ENCODE measurements at places on chromosomes 16 and 17. TPM values are rescaled to one million over a fixed set of nuclear protein-coding genes. Genes with fewer than 3 reads are reported as not detected.

DNA sequence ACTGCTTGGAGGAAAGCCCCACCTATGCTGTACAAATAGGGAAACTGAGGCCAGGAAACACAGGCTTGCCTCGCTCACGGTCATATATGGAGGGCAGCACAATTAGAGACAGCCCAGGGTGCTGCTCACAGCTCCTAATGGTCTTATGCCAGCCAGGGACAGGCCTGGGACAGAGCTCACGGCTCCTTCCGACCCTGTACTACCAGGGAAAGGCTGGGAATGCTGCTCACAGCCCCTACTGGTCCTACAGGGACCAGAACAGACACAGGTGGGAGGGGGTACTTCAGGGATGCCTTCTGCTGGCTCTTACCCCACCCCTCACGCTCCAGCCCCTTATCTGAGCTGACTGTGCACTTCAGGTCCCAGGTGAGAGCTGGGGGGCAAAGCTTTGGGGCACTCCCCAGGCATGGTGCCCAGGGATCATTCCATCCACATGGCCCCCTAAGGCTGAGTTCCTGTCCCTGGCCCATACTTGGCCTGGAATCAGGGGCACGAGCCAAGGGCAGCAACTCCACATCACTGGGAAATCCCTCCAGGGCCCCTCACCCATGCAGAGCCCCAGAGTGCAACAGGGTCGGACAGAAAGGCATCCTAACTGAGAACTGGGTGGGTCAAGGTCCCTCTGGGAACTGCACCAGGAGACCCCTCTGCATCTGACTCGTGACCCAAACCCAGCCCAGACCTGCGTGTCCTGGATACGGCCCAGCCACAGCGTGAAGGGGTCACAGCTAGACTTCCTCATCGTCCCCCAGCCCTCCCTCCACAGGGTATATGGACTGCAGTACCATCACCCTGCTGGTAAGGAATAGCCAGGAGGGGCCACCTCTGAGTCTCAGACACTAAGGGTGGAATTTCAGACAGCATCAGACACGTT is 5.9 kb downstream of the RHBDF1 start:
- no peak for DNase-seq

Gene MYOCD
- 0.05 TPM for total RNA-seq

- no peak for DNase-seq
These were observed 115.4 kb upstream of the ZFHX3 start for GRCh38 chr16:73163238-73163815.

GRCh38 chr17:50499270-50499669 is 9.0 kb upstream of the MYCBPAP start:
- no peak for DNase-seq

Gene STH
- total RNA-seq, result not detected

Gene PPY
- not detected for total RNA-seq

- DNase-seq, result no peak
These were observed 10.8 kb downstream of the CDH5 start for GRCh38 chr16:66377324-66377723.

- peak; percentile 51 for DNase-seq
These were observed 23.4 kb downstream of the NME2 start for GRCh38 chr17:51189628-51190027.

GRCh38 chr17:78912082-78912481 is 9.1 kb upstream of the CEP295NL start:
- no peak for DNase-seq

DNA sequence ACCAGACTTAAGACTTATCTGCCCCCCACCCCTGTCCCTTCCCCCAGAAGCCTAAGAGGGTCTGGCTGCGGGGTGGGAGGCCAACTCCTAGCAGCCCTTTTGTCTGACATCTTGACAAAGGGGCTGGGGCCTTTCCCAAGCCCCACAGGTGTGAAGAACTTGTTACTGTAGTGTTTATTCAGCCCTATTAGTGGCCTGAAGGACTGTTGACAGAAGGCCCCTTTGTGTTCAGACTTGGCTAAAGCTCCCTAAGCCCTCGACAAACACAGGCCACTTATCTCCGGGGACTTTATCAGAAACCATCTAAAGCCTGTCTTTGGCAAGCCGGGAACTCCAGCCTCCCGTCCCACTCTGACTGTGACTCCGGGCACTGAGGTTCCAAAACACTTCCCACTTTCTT is 129.8 kb downstream of the NTN1 start:
- DNase-seq, result no peak

Gene CRHR1
- total RNA-seq, result 0.36 TPM

GRCh38 chr16:23838485-23839142 is 2.8 kb downstream of the PRKCB start:
- no peak for DNase-seq

Gene HAPSTR1
- 71.6 TPM for total RNA-seq

GRCh38 chr17:78239489-78239931 is 8.1 kb downstream of the TMEM235 start:
- DNase-seq, result no peak

DNA sequence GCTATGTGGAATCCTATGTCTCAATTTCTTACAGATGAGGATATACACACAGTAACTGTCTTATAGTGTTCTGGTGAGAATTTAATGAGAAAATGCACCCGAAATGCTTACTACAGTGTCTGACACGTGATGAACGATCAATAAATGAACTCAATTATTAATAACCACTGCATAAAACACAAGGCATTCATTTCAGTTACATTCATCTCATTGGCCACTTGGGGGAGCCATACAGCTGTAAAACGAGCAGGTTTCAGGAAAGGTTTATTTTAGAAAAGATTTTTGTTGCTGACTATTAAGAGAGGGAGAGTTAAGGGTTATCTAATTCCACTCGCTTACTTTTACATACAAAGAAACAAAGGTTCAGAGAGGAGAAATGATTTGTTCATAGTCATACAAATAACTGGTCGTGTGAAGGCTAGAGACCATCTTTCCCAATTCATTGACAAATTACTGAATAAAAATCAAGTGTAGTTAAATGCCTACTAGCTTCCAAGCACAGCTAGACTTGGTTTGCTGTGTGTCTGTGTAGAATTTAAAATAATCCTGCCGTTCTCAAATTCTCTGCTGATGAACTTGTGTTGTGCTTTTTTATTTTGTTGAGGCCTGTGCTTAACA is 160.1 kb downstream of the MAP2K4 start:
- DNase-seq, result peak; percentile 71

- DNase-seq, result no peak
These were observed 80.9 kb upstream of the TEKT1 start for GRCh38 chr17:6912110-6913051.

Gene TPSD1
- not detected for total RNA-seq

- no peak for DNase-seq
These were observed 32.0 kb downstream of the GSE1 start for GRCh38 chr16:85645021-85645589.

- peak; percentile 3 for DNase-seq
These were observed 889 bp downstream of the MBTD1 start for GRCh38 chr17:51258756-51259563.

- no peak for DNase-seq
These were observed 7.2 kb upstream of the ARHGDIA start for GRCh38 chr17:81878294-81878693.

- no peak for DNase-seq
These were observed 460.4 kb upstream of the DYNLRB2 start for GRCh38 chr16:80080287-80080851.

DNA sequence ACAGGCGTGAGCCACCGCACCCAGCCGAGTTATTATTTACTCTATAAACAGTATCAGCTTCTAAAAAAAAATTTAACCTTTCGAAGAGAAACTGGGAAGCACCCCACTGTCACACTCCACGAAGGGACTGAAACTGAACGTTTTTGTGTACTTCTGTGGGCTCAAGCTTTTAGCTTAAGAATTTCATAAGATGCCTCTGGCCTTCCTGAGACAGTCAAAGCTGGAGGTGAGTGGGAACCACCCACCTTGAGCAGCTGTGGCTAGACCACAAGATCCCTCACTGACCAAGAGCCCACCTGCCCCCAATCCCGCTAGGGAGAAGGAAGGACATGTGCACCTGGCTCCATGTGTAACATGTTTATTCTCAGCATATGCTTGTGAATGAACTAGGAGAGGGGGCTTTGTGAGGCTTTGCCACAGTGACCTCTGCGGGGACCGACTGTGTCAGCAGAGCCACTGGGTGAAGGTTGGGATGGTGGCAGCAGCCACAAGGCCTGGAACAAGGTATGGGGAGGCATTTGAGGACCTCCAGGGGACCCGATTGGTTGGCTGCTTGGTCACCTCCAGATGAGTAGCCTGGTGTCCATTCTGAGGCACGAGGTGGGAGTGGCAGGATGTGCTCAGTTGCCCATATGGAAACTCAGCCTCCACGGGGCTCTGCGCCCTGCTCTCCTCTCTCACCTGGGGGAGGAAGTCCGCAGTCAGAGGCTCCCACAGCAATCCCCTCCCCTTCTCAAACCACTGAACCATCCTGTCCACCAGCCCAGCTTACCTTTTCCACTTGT is 4.8 kb downstream of the DPEP3 start:
- DNase-seq, result no peak

DNA sequence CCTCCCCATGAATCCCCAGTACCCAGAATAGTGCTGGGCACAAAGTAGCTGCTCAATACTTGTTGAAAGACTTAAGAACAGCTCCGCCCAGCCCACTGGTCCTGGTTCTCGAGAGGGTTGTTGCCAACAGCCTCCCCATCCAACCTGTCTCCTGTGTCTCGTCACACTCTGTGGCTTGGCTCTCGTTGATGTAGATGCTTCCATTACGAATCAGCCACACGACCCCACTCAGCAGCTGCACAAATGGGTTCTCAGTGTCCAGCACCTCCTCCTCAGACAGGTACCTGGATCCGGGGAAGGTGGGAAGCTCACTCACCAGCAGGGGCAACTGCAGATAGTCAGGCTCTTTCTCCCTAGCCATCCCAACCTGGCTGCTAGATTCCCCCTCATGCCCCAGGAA is 2.1 kb downstream of the NAGPA start:
- no peak for DNase-seq

GRCh38 chr17:42889809-42890208 is 10.8 kb upstream of the G6PC1 start:
- no peak for DNase-seq

DNA sequence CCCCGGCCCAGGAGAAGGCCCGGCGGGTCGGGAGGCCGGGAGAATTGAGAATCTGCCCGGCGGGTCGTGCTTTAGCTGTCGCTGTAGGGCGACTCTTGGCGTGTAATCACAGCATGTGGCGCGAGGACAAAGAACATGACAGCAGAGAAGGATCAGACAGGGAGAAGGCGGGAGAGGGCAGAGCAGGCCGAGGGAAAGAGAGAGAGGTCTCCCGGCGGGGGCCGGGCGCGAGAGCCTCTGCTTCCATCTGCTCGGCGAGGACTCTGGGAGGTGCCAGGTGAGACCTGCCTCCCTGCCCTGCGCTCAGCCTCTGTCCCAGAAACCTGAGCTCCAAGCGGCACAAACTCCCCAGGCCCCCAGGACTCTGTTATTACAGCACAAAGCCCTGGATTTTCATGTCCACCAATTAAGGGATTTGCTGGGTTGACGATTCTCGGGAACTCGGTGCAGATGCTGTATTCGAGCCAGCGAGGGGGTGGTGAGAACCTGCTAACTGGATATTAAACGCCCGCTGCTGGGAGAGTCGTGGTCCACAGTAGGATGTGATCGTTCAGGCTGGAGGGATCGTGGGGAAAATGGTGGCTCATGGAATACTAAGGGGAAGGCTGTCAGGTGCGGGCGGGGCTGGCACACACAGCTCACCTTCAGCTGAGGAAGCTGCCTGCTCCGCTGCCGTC is 172.0 kb upstream of the CIBAR2 start:
- no peak for DNase-seq

GRCh38 chr17:41534899-41535546 is 6.9 kb upstream of the KRT19 start:
- no peak for DNase-seq

- DNase-seq, result no peak
These were observed 14.1 kb downstream of the MIEN1 start for GRCh38 chr17:39716073-39716818.

Gene ADAD2
- total RNA-seq, result not detected

GRCh38 chr16:54277845-54278703 is 8.5 kb downstream of the IRX3 start:
- DNase-seq, result no peak

DNA sequence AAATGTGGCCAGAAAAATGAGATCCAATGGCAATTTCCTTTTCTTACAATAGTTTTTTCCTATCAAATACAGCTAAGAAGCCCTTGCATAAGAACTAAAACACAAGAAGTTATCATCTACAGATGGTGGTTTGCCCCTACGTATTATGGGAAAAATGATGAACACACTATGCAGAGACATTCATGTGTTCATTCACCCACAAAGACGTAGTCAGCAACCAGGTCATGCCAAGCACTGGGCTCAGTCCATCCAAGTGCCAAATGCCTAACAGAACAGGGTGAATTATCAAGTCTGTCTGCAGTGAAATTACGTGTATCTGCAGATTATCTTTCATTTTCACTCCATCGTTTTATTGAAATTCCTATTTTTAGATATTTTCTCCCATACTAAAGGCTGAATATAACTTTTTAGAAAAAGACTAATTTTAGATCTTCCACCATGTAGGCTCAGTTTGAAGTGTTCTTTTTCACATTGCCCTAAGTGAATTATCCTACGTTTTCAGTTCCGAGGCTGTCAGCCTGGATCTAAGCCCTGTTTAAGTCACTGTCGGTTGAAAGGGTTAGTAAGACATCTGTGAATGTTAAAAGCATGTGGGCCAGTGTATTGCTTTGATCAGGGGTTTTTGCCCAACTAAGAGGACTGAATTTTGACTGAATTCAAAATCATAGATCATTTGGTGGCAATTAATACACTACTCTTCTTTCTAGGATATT is 78.1 kb upstream of the DHX40 start:
- DNase-seq, result no peak

- no peak for DNase-seq
These were observed 1.2 kb upstream of the EFNB3 start for GRCh38 chr17:7703584-7704479.

DNA sequence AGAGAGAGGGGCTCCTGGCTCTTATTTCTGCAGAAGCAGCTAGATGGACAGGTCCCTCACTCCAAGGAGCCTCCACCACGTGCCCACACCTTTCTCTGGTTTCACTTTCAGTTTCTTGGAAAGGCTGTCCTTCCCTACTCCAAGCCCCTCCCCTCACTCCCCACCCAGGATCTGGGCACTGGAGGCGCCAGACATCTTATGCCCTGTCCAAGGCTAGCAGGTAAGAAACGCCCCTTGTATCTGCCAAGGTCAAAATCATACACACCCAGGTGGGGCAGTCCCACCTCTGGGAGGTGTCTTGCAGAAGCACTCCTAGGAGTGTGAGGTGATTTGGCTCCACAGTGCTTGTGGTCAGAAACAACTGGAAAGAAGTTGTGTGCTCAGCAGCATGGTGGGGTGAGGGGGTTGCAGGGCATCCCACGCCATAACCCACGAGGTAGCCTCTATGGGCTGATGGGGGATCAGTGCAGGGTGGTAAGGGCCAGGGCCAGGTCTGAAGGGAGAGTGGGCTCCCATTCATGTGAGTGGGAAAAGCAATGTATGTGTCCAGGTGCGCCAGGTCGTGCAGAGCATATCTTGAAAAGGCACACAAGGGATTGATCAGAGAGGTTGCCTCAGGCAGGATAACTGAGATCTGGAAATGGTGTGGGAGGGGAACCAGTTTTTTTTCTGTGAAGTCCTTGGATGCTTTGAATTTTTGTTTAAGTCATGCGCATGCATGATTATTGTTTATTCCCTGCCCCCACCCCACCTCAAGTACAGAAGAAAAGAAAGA is 31.8 kb upstream of the PRM1 start:
- no peak for DNase-seq

- DNase-seq, result peak; percentile 88
These were observed 153.3 kb downstream of the CHD9 start for GRCh38 chr16:53207810-53208752.

All from myocyte (in vitro differentiated cells).